ENCODE measurements at places on chromosomes 7 and 10. TPM values are rescaled to one million over a fixed set of nuclear protein-coding genes. Genes with fewer than 3 reads are reported as not detected.

CCL26 gene
- 1.3 TPM for total RNA-seq

OR2A7 gene
- total RNA-seq: 0.50 TPM

RNLS gene
- total RNA-seq: 11.3 TPM

OR9A2 gene
- total RNA-seq: not detected

SLC16A12 gene
- total RNA-seq: under 0.01 TPM

MSANTD7 gene
- total RNA-seq: 14.9 TPM

NPY gene
- not detected for total RNA-seq

OLAH gene
- not detected for total RNA-seq

PLCE1 gene
- 0.33 TPM for total RNA-seq

UCMA gene
- not detected for total RNA-seq

ARHGAP22 gene
- 21.3 TPM for total RNA-seq

NKX6-2 gene
- total RNA-seq: not detected

PCDH15 gene
- total RNA-seq: under 0.01 TPM

ERVW-1 gene
- not detected for total RNA-seq

Data from fibroblast of lung (primary cell).